ENCODE measurements at places on chromosomes 4 and X.

GRCh38 chrX:33457102-33457501, 245.8 kb upstream of the DMD start:
- DNase-seq: no peak

GRCh38 chr4:153295131-153295755, 49.2 kb upstream of the MND1 start:
- DNase-seq: no peak

DNA sequence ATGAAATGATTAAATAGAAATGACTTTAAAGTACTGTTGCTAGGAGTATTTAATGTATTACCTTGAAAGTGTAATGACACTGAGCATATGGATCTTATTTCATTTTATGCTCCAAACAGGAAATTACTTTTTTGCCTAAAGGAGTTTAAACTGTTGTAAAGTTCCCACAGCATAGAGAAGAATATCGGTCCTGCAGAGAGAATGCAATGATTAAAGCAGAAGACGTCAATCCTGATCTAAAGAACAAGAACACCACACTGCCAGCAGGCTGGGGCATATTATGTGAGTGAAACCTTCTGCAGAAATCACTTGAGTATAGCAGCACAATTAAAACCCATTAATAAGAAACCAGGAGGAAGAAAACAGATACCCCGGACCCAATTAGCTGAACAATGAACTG, 72.8 kb upstream of the CAMK2D start:
- no peak for DNase-seq

DNA sequence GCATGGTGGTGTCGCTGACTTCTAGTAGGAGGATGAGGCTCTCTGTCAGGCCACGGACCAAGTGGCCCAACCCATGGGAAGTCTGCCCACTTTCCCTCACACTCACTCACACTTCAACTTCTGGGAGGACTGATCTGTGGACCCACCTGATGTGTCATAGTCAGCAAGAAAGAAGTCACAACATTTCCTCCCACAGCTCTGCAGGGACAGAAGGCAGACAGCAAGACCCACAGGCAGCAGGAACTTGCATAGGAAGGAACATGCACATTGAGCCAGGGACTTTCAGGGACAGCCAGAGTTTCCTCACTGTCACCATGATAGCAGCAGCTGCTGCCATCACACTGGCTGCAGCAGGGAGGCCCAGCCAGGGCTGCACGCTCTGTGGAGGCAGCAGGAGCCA, 19.5 kb downstream of the XAGE5 start:
- DNase-seq: no peak

GRCh38 chr4:175435381-175435783, 376.7 kb downstream of the GPM6A start:
- DNase-seq: no peak

GRCh38 chr4:69039071-69039470, 57.2 kb upstream of the UGT2B7 start:
- no peak for DNase-seq

GRCh38 chr4:61950625-61951024, 750.5 kb downstream of the ADGRL3 start:
- no peak for DNase-seq

- no peak for DNase-seq
Measured at GRCh38 chrX:125004799-125005198, 314.9 kb upstream of the TEX13C start.

GRCh38 chr4:155515444-155516075, 138.8 kb upstream of the MAP9 start:
- DNase-seq: no peak

- no peak for DNase-seq
Measured at GRCh38 chrX:115689931-115690330, 129.0 kb downstream of the PLS3 start.

GRCh38 chrX:153476666-153477363, 6.4 kb upstream of the HAUS7 start:
- DNase-seq: no peak

GRCh38 chr4:26785810-26786209, 74.8 kb upstream of the STIM2 start:
- DNase-seq: no peak

GRCh38 chr4:7803992-7804755, 135.5 kb downstream of the AFAP1 start:
- peak; percentile 93 for DNase-seq

DNA sequence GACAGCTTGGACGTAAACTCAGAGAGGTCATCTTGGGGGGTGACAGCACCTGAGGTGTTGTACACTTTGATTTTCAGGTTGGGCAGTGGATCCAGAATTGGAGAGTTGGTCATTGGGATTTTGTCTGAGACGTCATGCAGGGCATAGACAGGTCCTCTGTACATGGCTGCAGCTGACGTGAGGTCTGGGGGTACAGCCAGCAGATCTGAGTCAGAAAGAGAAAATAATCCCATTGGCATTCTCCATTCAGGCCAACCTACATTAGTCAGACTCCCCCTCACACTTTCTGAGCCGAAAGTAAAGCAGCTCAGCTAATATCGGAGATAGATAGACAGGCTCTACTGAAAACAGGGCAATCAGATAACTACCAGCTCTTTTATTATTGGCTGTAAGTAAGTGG, 329.7 kb downstream of the UNC5C start:
- DNase-seq: no peak

- no peak for DNase-seq
Measured at GRCh38 chrX:13285693-13286092, 34.2 kb downstream of the ATXN3L start.

DNA sequence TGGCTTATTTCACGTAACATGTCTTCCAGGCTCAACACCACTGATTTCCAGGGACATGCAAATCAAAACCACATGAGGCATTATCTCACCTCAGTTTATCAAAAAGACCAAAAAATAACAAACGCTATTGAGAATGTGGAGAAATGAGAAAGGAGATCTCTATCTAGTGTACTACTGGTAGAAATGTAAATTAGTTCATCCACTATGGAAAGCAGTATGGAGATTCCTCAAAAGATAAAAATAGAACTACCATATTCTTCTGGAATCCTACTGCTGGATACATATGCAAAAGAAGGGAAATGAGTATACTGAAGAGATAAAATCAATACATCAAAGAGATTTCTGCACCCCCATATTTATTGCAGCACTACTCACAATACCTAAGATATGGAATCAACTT, 329.6 kb upstream of the NDST3 start:
- no peak for DNase-seq

- DNase-seq: no peak
Measured at GRCh38 chr4:116636917-116637316, 448.5 kb downstream of the TRAM1L1 start.

GRCh38 chr4:147984065-147984777, 252.3 kb downstream of the ARHGAP10 start:
- peak; percentile 19 for DNase-seq

DNA sequence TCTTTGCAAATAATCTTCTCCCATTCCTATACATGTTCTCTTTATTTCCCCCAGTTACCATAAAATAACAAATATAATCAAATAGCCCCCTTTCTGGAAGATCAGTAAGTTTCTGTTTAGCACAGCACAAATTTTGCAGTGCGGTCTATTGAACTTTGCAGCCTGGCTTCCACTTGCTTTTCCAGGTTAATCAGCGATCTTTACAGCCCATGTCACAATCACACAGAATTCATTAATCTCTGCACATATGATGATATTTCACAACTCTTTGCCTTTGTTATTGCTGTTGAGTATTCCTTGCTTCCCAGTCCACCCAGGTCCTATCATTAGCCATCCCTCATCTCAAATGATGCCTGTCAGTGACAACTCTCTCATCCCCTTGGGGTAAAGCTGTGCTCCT, 2358.0 kb downstream of the PCDH7 start:
- DNase-seq: no peak

DNA sequence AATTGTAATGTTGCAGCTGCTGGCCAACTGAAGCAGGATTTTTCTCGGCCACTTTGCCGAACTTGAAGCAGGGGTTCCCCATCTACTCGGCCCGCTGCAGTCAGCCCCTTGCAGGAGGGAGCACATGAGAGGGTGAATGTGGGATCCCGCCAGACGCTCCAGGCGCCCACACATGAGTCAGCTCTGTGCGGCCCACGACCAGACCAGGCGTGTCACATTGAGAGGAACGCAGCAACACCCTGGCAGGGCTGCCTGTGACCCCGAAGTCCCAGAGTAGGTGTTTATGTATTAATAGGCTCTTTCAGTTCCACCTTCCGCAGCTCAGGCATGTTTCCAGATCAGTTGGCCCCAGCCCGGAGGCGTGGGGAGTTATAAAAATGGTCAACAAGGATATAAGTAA, 344.7 kb upstream of the PABPC4L start:
- DNase-seq: no peak

DNA sequence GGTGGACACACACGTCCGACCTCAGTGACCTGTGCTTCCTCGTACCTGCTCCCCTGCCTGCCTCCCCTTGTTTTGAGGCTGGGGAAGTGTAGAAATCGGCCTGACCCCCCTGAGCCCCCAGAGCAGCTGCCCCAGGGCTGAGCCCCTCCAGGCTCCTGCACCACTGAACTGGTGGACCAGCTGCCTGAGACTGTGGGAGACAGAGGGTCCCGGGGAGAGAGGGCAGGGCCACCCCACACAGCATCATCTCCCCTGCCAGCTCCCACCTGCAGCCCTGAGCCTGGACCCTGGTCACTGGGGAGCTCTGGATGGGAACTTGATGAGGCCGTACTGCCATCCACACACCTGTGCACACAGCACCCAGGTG, 15.0 kb upstream of the NAT8L start:
- DNase-seq: no peak

DNA sequence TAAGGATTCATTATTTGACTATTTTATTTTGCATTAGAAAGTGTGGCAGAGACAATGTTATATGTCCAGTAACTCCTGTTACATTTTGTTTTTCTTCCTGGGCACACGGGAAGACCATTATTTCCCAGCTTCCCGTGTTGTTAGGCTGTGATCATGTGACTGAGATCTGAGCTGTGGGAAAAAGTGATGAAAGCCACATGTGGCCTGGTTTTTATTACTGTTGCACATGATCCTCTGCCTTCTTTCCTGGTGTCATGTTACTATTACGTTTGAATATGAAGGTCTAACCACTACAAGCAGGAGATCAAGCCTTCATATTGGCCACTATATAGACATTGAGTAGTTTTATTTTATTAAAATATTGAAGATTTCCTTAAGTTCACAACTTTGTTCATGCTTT, 28.2 kb upstream of the MID1 start:
- DNase-seq: no peak

GRCh38 chr4:185112104-185112503, 31.0 kb upstream of the SLC25A4 start:
- DNase-seq: no peak

DNA sequence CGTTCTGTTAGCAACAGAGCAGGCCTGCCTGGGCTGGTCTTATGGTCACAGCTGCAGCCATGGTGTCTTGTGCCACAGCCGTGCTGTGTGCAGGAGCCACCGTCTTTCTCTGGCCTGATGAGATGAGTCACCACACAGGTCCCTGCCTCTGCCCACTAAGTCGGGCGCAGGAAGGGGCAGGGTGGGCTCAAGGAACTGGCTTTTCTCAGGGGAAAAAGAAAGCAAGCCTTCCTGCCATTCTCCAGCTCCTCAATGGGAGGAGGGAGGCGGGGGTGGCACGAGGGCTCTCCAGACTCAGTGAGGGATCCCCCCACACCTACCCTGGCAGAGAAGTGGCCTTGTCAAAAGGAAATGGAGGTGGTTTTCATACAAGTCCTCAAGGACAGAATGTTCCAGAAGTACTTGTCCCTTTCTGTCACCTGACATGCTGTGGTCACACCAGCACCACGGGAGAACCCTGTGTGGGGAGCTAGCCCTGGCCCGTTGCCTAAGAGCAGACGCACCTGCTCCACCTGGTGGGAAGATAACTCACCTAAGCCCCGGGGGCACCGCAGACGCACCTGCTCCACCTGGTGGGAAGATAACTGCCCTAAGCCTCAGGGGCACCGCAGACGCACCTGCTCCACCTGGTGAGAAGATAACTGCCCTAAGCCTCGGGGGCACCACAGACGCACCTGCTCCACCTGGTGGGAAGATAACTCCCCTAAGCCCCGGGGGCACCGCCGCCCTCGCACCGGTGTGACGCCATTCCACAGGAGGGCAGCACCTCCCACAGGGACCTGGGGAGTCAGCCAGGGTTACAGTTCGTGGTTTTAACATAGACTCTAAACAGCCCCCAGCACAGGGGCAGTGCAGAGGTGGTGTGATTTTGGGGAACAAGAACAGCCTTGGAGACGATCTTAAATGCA, 18.5 kb downstream of the UVSSA start:
- DNase-seq: no peak

DNA sequence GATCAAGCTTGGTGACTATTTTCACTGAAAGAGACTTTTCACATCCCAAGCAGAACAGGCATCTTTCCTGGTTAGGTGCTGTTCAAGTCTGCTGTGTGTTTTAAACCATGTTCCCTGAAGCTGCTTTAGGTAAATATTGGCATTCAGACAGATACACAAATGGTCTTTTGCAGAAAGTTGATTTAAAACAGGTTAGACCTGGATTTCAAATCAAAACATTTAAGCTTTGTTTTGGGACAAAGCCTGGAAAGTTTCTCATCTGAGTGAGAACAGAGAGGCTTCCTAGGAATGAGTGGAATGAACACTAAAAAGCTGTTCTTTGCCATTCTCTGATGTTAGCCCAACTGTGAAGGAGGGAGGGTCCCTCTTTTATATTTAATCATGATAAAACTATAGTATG, 10.1 kb downstream of the ANXA3 start:
- DNase-seq: no peak

DNA sequence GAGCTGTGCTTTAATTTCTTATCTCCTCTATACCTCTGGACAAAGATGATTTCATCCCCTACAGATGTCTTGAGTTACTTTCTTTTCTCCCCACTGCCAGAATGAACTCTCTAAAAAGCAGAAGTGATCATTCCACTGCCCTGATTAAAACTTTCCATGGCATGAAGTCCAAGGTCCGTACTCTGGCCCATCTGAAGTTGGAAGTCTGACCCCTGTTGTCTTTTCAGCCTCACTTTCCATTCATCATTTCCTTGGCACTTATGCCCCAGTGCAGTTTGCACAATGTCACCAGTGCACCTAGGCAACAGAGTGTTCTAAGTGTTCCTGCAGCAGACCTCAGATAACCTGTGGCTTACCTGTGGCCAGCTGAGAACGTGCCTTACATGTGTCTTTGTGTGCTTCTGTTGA, 242.4 kb downstream of the FRAS1 start:
- DNase-seq: no peak

- DNase-seq: no peak
Measured at GRCh38 chr4:54696649-54697048, 38.9 kb downstream of the KIT start.

- DNase-seq: no peak
Measured at GRCh38 chrX:132088864-132089263, 39.0 kb downstream of the FRMD7 start.

DNA sequence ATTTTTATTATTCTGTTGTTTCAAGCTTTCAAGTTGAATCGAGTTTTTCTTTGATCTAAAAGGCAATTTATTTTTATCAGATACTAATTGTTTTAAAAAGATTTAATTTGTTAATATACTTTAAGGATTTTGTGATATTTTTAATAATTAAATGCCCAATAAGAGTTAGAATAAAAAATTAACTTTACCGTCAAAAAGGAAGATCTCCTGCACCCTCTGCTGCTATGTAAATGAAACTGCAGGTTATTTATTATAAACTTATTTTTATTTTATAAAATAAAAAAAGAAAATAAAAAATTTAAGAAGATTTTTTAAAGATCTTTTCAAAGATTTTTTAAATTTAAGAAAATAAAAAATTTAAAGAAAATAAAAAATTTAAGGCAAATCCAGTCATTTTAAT, 166.1 kb downstream of the CCSER1 start:
- no peak for DNase-seq

- peak; percentile 20 for DNase-seq
Measured at GRCh38 chr4:183396227-183396637, 48.2 kb upstream of the CDKN2AIP start.

- DNase-seq: no peak
Measured at GRCh38 chrX:107199491-107199890, 6.7 kb downstream of the NUP62CL start.

Measured in activated naive CD4-positive, alpha-beta T cell treated with anti-CD3 and anti-CD28 coated beads for 36 hours (primary cell).